ENCODE measurements at places on chromosomes 2 and 18.

DNA sequence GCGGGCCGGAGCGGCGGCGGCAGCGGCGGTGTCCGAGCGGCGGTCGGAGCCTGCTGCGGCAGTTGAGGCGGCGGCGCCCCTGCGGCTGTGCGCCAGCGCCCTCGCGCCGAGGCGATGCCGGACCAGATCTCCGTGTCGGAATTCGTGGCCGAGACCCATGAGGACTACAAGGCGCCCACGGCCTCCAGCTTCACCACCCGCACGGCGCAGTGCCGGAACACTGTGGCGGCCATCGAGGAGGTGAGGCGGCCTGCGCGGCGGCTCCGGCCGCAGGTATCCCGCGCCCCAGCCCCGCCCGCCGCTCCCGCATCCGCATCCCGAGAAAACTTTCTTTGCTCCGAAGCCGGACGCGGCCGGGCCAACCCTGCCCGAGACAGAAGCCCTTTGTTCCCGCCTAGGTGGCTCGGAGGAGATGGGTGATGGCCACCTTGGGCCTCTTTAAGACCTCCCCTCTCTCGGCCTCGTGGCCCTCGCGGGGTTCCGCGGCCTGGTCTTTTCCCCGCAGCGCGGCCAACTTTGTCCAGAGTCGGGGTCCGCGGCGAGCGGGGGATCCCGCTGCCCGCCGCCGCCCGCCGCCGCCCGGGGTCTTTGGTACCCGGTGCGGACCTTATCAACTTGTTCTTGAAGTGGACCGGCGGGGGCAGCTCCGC lies 504 bp downstream of the ASAP2 start:
- peak; percentile 54 for DNase-seq

GRCh38 chr2:88671786-88672427 lies 19.6 kb upstream of the RPIA start:
- DNase-seq, result no peak

DNA sequence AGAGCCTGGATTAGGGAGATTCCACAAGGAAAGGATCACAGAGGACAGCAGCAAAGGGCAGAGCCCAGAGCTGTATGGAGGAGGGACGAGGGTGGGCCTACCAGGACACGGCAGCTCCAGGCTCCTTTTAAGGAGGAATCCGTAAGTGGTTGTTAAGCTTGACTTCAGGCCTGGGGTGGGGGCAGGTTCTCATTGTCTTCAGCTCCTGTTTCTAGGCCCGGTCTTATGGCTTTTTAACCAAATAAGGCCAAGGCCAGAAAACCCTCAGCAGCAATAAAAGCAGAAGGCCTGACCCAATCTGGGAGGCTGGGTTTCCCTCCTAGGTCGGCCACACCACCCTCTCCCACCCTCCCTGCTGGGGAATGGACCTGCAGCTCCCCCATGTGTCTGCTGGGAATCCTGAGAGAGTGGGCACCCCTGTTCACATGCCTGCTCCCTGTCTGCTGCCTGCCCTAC lies 111.2 kb downstream of the PLB1 start:
- peak; percentile 44 for DNase-seq

DNA sequence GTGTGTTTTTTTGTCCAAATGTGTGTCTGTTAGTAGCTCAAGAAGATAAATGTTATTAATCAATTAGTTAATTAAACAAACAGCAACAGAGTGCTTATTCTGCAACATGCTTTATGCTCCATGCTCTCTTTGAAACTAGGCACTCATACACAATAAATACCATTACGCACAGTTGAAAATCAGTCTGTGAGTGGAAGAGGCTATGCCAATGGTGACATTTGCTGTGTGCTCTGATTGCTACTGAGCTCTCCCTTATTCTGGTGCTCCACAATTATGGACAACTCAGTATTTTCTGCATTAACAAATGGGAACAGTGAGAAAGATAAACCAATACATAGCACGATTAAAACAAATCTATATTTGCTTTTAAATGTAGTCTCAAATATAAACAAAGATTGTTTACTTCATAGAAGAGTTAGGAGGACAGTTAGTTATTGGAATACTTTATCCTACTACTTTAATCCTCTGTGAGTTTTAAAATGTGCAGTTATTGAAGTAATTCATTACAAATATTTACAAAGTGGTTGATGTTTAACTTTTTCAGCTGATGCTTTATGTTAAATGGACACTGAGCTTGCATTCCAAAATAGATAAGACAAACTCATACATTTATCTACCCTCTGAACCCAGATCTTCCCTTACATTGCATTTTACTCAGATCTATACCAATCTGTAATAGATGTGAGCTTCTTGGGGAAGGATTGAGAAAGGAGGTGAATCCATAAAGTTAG lies 55.3 kb downstream of the NXPH2 start:
- no peak for DNase-seq

DNA sequence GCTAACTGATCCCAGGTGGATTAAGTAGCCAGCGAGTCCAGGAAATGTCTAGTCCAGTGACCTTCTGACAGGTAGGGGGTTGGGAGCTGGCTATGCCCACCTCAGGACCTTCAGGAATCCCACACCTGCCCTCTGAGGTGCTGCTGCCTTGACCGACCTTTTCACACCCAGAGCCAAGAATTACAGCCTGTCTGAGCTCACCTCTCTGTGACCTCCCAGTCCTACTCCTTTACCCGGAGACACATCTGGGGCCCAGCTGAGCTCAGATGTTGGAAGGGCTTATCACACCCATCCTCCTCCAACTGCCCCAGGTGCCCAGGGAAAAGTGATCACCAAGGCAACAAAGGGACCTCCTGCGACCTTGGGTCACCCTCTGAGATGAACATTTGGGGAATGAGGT lies 413.3 kb upstream of the TNP1 start:
- DNase-seq, result no peak

- DNase-seq, result no peak
Measured at GRCh38 chr18:50877545-50878265, 1.2 kb upstream of the ME2 start.

DNA sequence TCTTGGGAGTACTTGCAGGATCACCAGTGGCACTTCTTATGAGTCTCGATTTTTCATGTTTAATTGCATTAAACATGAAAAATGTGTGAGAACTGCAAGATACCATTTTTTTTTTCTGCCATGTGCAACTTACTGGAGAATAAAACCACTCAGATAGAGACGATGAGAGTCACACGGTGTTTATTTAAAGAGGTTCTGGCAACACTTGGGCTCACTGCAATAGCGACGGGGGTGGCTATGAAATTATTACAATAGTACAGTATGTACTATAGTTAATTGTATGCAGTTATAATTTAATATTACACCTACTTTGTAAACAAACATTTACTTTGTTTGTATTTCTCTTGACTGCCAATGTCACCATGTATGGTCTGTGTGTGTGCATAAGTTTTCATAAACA lies 479.8 kb downstream of the NUP35 start:
- DNase-seq, result no peak

GRCh38 chr2:227890495-227891079 lies 19.2 kb downstream of the DAW1 start:
- DNase-seq, result no peak

GRCh38 chr2:41878056-41878455 lies 169.8 kb upstream of the PKDCC start:
- DNase-seq, result no peak

DNA sequence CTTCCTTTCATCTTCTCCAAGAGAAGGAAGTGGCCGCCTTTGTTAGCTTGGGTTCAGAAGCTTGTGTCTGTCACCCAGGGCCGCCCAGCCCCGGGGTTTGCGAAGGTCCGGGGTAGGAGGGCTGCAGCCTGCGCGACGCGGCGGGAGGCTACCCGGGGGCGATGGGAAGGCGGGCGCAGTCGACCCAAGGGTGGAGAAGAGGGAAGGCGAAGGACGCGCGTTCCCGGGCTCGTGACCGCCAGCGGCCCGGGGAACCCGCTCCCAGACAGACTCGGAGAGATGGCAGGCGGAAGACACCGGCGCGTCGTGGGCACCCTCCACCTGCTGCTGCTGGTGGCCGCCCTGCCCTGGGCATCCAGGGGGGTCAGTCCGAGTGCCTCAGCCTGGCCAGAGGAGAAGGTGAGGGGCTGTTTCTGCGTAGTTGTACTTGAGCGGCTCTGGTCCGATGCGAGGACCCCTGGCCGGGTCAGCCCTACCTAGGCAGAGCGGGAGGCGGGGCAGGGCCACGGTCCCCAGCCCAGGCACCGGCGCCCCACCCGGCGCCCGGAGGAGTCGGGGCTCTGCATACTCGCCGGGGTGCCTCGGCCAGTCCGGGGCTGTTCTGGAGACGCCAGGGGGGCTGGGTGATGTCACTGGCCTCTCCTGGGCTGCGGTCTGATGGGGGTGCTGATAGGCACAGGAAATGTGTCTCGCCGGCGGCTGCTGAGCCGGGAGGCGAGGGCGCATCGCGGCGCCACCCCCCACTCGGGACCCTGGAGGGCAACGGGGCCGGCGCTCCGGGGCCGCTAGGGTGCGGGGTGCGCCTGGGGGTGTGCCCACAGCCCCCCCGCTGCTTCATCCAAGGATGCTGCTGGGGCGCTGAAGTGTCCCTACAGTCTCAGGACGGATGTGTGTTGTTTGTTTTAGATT lies at the start of gene QPCT:
TSS of gene QPCT (plus strand) at position 178 of the 909 bp plus-strand sequence. CDS start at position 280, 102 bp downstream.
- peak; percentile 72 for DNase-seq

GRCh38 chr2:130729322-130730299 lies 741 bp downstream of the GPR148 start:
- peak; percentile 43 for DNase-seq

- DNase-seq, result no peak
Measured at GRCh38 chr2:153584244-153584643, 105.7 kb upstream of the RPRM start.

GRCh38 chr2:128642821-128643220 lies 324.2 kb upstream of the HS6ST1 start:
- DNase-seq, result no peak

GRCh38 chr2:65240657-65241056 lies 13.0 kb downstream of the ACTR2 start:
- no peak for DNase-seq

- no peak for DNase-seq
Measured at GRCh38 chr2:186991766-186992417, 142.9 kb upstream of the ZSWIM2 start.

GRCh38 chr2:72982219-72982618 lies 64.9 kb downstream of the EMX1 start:
- no peak for DNase-seq

DNA sequence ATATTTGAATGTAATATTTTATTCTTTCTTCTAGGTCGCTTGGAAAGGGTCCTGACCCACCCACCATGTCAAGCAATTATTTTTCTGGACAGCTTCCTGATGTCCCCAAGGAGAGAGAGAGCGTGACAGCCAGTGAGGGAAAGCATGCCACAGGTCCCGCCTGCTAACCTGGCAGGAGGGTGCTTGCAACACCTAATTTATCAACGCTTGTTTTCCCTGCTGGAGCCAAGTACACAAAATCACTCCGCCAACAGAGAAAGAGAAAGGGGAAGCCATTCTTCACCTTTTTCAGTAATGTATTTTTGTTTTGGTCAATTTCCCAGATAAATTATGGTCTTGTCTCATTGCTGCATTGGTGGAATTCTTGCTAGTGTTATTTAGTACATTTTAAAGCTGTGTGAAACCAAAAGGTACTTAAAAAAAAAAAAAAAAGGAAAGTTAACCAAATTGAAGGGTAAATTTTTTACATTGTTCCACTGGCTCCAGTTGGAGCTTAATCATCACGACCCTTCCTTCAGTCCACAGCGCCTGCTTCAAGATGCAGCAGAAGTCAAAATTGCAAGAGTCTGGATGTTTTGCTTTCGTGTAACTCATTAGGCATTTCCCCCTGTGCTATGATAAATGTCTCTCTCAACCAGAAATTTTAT lies 88.5 kb upstream of the COPS8 start:
- no peak for DNase-seq

DNA sequence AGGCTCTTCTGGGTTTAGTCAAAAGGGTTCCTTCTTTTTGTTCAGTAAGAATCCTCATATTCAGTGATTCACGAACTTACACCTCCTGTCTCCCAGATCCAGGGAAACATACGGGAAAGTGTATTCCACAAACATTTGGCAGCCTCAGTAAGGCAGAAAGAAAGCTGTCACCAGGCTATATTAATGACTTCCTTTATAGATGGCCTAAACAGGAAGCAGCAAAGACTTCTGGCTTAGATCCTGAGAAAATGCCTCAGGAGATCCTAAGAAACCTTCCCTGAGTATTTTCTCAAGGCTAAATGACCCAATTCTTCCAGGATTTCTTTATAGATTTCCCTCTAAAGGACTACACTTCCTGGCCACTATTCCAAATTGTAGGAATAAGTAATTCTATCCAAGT lies 1995.5 kb upstream of the CELF4 start:
- DNase-seq, result no peak

GRCh38 chr2:20641123-20641985 lies 9.5 kb downstream of the HS1BP3 start:
- DNase-seq, result peak; percentile 53

GRCh38 chr18:49520661-49521145 lies 33.7 kb upstream of the C18orf32 start:
- no peak for DNase-seq

DNA sequence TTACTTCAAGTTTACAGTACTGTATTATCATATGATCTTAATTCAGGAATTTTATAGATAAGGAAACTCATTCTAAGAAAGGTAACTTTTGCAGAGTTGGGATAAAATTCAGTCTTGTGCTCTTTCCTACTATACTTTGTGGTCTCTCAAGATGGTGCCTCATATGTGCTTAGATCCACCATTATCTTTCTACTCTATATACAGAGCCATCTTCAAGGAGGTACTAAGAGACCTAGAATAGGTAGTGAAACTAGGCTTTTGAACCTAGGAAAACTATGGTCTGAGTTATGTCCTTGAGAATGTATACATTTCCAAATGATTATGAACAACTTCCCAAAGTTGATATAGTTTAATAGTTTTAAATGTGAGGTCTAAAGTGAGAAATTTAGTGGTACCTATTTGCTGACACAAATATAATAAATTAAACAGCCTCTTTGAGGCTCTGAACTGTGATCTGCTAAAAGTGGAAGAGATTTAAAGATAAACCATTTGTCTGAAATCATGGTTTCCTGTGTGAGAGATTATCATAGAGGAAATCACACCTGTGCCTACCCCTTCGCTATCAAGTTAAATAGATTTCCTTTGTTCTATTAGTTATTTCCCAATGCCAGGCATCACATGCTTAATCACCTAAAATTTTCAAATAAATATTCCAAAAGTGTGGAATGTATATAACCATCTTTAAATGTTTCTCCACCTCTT lies 27.2 kb downstream of the ACAA2 start:
- no peak for DNase-seq

- DNase-seq, result no peak
Measured at GRCh38 chr2:163182764-163183354, 344.3 kb upstream of the KCNH7 start.

GRCh38 chr2:230946429-230947234 lies 21.6 kb upstream of the GPR55 start:
- peak; percentile 17 for DNase-seq

DNA sequence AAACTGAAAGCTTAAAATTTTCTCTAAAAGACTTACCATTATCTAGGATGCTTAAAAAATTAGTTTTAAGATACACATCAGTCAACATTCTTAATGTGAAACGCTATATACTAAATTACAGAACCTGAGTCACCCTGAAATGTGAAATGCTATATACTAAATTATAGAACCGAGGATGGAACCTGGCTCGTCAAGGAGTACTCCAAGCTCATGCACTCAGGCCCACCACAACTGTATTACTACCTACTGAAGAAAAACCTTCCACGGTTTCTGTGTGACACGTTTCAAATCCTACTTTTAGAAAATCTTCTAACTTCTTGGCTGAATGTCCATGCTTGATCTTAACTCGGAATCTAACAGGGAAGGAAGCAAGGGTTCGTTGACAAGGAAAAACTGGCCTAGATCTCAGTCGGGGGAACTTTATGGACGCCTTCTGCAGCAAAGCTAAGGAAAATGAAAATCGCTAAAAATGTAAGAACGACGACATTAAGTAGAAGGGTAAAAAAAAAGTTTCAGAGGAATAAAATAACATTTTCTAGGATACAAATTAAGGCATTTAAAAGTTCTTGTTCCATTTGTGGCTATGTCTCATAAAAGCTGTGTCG lies 1.4 kb downstream of the PRKD3 start:
- no peak for DNase-seq

GRCh38 chr2:134676960-134677359 lies 41.8 kb downstream of the TMEM163 start:
- DNase-seq, result no peak
